Kasumi-1 (cell line): ENCODE measurements at places on chromosomes 7 and 10.

GRCh38 chr7:20238754-20239324 is 21.7 kb upstream of the MACC1 start:
- DNase-seq = peak; percentile 9

GRCh38 chr10:69801094-69801433 is 642 bp upstream of the COL13A1 start:
- DNase-seq = peak; percentile 78

GRCh38 chr7:116571037-116571436 is 46.2 kb downstream of the CAV1 start:
- no peak for DNase-seq

- no peak for DNase-seq
These were observed 57.8 kb downstream of the ANKMY2 start for GRCh38 chr7:16587790-16588189.

DNA sequence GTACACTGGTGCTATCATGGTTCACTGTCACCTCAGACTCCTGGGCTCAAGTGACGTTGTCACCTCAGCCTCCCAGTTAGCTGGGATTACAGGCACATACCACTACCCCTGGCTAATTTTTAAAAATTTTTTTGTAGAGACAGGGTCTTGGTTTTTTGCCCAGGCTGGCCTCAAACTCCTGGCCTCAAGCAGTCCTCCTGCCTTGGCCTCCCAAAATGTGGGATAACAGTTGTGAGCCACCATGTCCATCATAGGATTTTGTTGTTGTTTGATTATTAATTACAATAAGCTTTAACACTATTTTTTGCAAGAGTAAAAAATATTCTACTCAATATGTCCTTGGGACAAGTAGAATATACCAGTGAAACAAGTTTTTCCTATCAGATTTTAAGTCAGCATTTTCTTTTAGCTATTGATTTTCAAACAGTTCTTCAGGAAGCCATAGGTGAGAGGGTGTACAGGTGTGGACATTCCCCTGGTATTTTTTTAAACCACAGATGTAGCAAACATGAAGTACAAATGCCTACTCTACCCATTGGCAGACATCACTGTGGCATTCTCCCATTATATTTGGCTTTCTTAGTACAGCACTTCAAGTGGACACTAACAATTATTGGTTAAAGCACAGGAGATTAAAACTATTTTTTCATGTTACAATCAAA is 18.7 kb downstream of the KMT2E start:
- no peak for DNase-seq

GRCh38 chr10:121668314-121669027 is 70.2 kb upstream of the FGFR2 start:
- no peak for DNase-seq

DNA sequence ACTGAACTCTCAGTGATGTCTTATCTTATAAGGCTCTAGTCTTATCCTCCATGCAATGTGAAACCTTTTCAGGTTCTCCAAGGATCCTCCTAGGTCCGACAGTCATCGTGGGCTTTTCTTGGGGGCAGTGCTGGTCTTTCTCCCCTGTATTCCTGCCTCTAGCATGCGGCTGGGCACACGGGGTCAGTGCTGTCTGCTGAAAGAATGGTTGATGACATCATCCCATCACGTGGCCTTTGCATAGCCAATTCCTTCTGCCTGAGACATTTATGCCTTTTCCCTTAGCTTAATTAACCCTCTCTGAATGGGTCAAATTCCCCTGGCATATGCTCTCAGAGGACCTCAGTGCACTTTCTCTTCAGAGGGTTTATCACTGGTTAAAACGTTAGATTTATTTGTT is 27.0 kb upstream of the KCNK18 start:
- DNase-seq = no peak

- DNase-seq = no peak
These were observed 12.3 kb upstream of the TRDMT1 start for GRCh38 chr10:17213646-17214349.

- peak; percentile 12 for DNase-seq
These were observed 46.0 kb downstream of the CNOT4 start for GRCh38 chr7:135463908-135464307.
